Activated CD4-positive, CD25-positive, alpha-beta regulatory T cell treated with anti-CD3 and anti-CD28 coated beads, Interleukin-2, amount 50 U/mL, for 24 hours (primary cell): ENCODE measurements at places on chromosomes 16 and 17.

DNA sequence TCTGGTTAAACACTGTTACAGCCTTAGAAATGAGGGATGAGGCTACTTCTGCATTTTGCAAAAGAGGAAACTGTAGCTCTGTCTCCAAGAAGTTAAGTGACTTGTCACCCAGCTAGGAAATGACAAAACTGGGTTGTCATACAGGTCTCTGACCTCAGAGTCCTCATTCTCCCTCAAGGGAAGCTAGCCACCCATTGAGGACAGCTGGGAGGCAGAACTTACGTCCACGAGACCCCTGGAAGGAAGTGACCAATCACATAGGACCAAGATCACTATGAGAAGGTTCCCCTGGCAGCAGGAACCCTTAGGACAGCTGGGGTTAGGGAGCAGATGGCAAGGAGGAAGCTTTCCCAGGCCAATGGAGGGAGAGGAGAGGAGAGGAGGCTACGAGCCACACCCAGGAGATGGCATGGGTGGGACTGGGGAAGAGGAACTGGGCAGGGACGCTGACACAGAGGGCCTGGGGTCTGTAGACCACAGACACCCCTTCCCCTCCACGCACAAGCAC lies 11.2 kb downstream of the METTL22 start:
- ATAC-seq: no peak

- ATAC-seq: no peak
These were observed 119.2 kb upstream of the CACNG5 start for GRCh38 chr17:66715745-66716156.

- ATAC-seq: no peak
These were observed 620 bp downstream of the NOB1 start for GRCh38 chr16:69754143-69754468.

GRCh38 chr16:20628213-20628612 lies 52.0 kb upstream of the ACSM2B start:
- ATAC-seq: no peak

- ATAC-seq: no peak
These were observed 206.5 kb downstream of the ABCC12 start for GRCh38 chr16:47949276-47949675.

GRCh38 chr17:3875317-3875716 lies 17.5 kb downstream of the CAMKK1 start:
- no peak for ATAC-seq

GRCh38 chr16:50269061-50269705 lies 2.8 kb downstream of the ADCY7 start:
- no peak for ATAC-seq

- ATAC-seq: no peak
These were observed 46.0 kb downstream of the PKD1L3 start for GRCh38 chr16:71954180-71954579.

DNA sequence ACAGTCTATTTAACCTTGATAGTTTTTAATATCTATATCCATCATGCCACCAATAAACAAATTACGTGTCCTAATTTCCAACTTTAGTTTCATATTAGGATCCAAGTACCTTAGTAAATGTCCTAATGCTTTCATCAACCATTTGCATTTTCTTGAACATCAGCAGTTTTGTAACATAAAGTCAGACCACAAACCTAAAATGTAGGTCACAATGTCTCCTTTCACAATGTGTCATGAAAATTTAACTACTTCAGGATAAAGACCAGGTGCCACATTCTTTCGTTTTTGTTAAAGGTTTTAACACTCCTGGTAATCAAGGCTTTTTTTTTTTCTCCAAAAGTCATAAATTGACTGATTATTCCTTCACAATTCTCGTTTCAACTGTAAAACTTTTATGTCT lies 310.7 kb upstream of the PMFBP1 start:
- ATAC-seq: peak; percentile 53
